NT2/D1 (cell line): ENCODE measurements at places on chromosomes 5 and 9.

DNA sequence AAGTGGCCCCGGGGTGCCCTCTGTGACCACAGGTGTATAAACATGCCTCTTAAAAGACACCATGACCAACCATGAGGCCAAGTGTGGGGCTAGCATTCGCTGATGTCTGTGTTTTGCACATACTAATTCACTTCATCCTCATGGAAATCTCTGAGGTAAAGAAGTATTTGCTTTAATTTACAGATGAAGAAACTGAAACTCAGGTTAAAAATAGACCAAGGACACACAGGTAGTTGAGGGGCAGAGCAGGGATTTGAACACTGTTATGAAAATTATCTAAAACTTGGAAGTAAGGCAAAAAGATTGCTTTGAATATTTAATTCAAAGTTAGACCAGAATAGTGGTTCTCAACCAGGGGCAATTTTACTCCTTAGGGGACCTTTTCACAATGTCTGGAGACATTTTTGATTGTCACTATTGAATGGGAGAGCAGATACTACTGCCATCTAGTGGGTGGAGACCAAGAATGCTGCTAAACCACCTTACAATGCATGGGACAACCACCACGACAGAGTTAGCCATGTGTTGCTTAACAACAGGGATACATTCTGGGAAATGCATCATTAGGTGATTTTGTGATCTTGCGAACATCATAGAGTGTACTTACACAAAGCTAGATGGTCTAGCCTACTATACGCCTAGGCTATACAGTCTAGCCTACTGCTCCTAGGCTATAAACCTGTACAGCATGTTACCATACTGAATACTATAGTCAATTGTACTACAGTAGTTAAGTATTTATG lies 8.0 kb upstream of the FXN start:
- DNase-seq, result peak; percentile 58

DNA sequence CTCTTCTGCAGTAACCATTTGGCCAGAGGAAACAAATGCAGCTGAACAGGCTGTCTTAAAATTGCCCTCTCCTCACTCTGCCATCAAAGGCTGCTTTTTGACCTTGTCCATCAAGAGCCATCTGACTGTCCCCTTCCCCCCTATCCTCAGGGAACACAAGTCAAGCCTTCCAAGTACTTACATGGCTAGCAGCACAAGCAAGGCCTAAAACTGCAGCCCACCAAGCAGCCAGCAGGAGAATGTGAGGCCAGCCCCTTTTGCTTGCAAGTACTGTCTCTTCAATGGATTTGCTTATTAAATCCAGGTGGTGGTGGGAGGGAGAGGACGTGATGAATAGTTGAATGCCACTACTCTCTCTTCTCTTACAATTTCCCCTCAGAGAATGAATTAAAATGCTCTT lies 83.5 kb downstream of the HTR1A start:
- no peak for DNase-seq

- DNase-seq, result no peak
Observed at GRCh38 chr9:85248514-85249312, 493.0 kb downstream of the AGTPBP1 start.

DNA sequence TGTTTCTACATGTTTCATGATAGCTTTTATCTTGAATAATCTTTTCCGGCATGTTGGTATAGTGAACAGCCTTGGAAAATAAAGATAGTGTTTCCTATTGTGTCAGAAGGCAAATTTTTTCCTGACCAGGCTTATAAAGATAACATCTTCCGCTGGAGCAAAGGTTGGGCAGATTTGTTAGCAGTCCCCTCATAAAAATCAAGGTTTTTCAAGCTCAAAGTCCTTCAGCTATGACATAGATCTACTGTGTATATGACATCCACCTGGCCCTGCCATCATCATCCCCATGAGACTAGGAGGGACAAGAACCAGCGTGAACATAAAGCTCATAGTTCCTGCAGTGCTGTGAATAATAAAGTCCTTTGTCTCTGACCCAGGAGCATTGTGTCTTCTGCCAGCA lies 30.4 kb upstream of the OTULINL start:
- DNase-seq, result no peak
